Activated T-cell treated with anti-CD3 and anti-CD28 coated beads for 48 hours (primary cell): ENCODE measurements at places on chromosomes 3 and 15.
A peak's percentile ranks its signal among the peaks of the same experiment; 100 is the strongest.

DNA sequence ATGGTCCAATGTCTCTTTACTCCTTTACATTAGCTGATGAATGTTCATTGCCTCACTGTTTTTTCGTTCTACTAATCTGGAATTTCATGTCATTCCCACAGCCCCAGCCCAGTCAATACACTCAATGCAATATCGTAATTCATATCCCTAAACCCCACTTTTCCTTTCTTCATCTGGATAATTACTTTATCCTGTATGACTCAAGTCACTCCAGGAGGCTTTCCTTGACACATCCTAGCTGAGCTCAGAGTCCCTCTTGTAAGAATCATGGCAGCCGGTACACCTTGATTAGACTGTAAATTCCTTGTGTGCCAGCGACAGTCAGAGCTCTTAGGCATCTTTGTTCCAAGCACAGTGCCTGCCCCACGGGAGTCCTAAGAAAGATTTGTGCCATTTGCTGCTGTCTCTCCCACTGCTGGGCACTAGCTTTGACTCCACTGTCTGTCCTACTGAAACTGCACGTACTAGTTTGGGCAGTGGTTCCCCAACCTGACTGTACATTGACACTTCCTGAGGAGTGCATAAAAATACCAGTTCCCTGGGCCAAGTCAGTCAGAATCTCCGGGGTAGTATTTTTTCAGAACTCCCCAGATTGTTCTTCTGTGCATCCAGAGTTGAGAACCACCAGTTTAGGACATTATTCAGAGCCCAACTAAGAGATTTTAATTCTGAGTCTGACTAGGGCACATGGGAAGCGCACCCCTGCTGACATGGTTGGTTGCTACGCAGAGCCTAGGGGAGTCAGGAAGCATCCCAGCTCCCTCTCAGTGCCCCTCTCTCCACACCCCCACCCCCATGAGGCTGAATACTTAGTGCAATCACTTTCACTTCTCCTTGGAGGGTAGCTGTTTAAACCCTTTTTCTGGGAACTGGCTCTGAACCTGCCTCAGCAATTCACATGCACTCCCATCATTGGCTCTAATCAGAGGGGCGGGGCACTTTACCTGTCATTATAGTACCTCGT lies 19.5 kb upstream of the C3orf70 start:
- DNase-seq: no peak

DNA sequence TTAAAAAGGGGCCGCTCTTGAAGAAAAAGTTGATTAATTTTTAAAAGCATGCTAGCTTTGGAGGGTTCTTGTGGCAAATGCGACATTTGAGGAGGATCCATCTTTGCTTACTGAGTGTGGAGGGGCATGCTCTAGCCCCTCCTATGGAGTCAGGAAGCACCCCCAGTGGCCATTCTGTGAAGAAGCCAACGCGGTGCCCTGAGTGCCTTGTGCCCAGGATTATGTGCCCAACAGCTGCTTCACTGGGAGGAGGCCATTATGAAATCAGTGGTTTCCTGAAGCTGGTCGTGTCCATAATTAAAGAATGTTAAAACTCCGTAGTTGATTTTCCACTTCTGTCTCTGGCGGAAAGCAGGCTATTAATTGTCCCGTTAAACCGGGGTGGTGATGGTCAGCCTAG lies 69.1 kb upstream of the TNFAIP8L3 start:
- no peak for DNase-seq

GRCh38 chr3:196624067-196624790 lies 15.3 kb upstream of the NRROS start:
- DNase-seq: no peak

DNA sequence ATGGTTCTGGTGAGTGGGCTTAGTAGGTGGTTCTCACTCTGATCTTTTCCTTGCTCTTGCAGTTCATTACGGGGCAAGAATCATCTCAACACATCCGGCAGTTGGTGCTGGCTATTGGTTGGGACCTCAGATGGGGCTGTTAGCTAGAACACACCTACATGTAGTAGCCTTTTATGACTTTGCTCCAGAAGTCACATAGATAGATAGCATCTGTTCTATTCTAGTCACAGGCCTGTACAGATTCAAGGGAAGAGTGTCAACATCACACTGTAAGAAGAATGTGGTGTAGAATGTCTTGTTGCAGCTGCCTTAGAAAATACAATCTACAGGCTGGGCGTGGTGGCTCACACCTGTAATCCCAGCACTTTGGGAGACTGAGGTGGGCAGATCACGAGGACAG lies 15.1 kb downstream of the RAB5A start:
- DNase-seq: no peak

DNA sequence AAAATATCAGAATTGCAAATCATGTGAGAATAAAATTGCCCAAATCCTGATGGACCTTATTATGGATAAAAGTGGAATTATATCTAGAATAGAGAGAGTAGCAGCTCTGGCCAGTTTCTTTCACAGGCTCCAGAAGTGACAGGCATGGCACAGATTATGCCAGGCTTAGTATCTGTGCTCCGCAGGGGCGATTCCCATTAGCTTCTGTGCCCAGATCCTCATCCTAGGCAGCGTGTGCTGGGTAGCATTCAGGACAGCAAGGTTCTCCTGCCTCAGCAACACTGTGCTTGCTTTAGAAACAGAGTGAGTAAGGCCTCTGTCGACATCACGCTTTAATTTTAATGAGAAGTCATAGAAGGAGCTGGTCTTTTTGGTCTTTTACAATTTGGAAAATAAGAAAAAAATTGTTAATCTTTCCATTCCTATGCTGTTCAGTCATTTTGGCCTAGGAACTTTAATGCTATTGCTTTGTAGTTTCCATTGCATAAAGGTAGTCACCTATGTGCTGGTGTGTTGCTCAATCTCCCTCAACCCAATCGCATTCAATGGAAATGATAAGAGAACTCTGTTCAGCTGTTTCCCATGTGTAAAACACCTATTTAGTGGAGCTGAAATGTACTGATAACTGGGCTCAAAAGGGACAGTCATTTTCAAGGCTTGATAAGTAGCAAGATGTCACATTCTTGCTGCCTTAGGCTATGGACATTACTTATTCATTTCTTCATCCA lies 770.1 kb downstream of the AGBL1 start:
- DNase-seq: no peak

DNA sequence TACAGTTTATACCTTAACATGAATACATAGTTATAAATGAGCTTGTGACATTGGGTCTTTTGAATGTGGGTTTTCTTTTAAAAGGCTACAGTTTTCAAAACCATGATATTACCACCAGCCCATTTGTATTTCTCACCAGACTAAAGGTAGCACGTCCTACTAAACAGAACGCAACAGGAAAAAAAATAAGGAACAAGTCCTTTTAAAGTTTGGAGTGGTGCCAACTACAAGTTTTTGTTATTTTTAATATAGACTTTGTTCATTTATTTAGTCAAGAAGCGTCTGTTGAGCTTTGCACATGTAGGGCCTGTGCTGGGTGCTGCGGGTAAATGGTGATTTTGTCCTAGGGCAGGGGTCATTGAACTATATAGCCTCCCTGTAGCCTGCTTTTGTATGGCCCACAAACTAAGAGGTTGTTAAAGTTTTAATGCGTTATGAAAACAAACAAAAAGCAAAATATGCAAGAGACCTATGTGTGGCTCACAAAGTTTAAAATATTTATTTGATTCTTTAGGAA lies 164.4 kb downstream of the GHSR start:
- no peak for DNase-seq

GRCh38 chr15:90219421-90220141 lies 14.2 kb downstream of the CIB1 start:
- DNase-seq: peak; percentile 53

GRCh38 chr15:44216958-44217357 lies 21.9 kb upstream of the FRMD5 start:
- DNase-seq: no peak

GRCh38 chr3:169966951-169967915 lies 626 bp downstream of the SEC62 start:
- DNase-seq: peak; percentile 15

DNA sequence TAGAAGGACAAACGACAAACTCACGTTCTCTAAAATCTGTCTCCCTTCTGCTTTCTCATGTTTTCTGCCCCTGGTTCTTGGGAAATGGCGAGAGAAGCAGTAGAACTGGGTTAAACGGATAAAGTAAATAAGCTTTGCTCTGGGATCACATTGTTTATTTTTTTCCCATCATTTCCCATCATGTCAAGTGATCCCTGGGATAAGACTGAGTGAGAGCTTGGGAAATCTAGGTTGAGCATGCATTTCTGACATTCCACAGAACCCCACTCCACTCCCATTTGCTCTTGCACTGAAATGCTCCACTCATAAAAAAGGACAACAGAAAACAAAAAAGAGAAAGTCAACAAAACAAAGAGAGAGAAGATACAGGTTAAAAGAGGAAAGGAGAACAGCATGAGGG lies 69.1 kb downstream of the SEMA6D start:
- DNase-seq: no peak

DNA sequence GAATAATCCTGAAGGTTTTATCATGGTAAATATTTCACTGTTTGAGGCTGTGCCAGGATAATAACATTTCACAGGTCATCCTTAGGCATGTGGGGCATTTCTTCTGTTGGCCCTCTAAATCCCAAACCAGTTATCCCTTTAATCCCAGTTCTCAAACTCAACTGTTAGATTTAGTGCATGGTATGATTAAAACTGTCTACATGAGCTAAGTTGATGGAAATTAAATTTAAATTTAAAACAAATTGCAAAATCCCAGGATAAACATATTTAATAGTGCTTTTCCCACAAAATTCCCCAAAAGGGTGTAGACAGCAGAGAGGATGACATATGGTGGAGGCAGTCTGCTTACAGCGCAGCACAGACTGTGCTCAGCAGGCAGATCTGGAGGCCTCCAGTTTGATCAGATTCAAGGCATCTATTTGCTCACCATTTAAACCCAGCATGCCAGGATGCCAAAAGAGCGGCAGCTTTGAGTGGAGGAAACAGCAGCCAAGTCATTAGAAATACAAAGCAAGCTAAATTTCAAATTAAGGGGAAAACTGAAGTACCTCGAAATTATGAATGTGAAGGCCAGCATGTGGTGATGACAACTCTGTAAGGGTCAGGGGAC lies 325.8 kb downstream of the KCNH8 start:
- no peak for DNase-seq

GRCh38 chr3:8536096-8537056 lies 34.8 kb downstream of the LMCD1 start:
- DNase-seq: no peak

DNA sequence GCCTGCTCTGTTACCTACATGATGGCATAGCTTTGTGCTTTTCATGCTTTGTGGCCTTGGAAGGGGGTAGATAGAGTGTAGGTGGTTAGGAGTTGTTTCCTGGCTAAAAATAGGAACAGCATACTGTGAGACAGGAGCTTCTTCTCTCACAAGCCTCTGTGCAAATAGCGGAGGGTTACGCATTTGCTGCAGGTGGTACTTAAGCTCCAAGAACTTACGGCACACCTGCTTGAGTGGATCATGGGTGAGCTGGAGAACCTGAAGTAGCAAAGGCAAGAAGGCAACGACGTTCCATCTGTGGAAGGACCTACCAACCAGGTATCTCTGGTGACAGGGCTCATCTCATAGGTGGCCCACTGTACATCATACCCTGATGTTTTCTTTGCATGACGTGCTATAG lies 66.0 kb downstream of the ST6GAL1 start:
- no peak for DNase-seq
